CD4-positive, alpha-beta T cell treated with Interleukin-12 subunit alpha and Interleukin-12 subunit beta, for 1 hour (primary cell): ENCODE measurements at places on chromosomes 1 and 21.

DNA sequence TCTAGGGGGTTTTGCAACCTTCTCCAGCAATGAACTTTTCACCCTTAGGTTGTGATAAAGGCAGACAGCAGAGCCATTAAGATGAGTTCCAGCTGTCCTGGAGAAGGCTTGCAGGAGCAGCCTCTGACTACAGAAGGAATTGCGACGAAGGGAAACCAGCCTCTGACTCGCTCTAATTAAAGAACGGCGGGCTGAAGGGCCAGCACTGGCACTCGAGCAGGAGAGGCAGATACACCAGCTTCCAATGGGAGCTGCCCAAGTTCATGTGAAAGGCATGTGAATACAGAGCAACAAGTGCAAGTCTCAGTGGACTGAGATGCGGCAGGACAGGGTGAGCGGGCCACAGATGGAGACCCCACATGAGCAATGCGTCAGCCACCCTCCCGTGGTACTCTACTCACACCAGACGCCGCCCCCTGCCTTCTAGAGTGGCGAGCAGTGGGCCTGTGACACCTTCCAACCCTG is 15.7 kb downstream of the RCC2 start:
- no peak for DNase-seq

GRCh38 chr1:188386161-188386560 is 1557.4 kb downstream of the PLA2G4A start:
- DNase-seq, result no peak

GRCh38 chr1:86998280-86998679 is 83.8 kb downstream of the HS2ST1 start:
- no peak for DNase-seq

DNA sequence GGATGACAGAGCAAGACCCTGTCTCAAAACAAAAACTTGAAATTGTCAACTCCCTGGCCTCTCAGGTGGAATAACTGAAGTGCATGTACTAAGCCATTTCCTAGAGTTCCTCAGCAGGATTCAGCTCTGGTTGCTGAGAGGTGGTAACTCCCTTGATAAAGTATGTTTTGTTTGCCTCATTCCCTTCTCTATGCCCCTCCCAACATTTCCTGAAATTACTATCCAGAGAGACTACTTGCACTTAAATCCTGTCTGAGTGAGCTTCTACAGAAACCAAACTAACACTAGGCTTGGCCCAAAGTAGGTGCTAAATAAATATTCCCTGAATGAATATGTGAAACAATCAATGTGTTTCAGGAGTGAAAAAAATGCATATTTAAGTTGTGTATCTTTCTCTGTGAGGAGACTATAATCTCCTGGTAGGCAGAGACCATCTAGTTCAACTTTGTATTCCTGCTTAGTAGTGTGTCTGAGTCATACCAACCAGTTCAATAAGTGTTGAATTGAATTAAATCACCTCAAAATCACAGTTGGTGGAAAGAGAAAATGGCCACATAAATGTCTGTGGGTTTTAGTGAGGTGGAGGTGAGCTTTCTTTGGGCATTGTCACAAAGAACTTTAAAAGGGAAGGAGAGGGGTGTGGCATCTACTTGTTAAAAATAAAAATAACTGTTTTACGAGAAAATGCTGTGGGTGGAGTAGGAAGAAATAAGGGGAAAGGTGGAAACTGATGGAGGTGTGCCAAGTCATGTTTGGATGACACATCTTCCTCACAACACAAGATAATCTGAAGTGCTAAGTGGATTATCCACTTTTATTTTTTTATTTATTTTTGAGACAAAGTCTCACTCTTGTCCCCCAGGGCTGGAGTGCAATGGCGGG is 12.6 kb downstream of the RIMKLA start:
- no peak for DNase-seq

DNA sequence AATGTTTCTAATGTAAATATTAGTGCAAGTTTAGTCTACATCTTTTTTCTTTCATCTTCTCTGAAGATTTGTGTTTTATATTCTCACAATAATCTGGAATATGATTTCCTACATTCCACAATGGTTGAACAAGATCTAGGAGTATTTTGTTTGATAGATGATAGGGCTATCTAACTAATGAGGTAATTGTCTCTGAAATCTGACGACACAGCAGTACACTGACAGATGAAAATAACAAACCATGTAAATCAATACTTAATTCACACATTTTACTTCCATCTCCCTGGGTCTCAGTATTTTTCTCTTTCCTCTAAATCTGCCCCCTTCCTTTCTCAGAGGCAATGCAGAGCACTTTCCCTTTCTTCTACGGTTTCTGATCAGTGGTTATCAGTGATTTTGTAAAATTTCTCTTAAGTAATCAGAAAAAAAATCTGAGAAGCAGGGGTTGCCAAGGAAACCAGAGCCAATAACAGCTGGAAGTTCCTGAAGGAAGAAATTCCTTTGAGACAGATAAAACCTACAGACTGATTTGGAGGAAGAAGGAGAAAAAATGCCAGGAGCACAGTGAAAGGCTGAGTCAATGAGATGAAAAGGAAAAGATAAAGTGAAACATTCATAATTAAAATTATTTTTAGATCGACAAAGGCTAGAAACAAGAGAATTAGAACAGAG is 7.3 kb upstream of the ANKRD13C start:
- DNase-seq, result no peak

GRCh38 chr1:167667536-167667935 is 37.5 kb downstream of the RCSD1 start:
- no peak for DNase-seq

DNA sequence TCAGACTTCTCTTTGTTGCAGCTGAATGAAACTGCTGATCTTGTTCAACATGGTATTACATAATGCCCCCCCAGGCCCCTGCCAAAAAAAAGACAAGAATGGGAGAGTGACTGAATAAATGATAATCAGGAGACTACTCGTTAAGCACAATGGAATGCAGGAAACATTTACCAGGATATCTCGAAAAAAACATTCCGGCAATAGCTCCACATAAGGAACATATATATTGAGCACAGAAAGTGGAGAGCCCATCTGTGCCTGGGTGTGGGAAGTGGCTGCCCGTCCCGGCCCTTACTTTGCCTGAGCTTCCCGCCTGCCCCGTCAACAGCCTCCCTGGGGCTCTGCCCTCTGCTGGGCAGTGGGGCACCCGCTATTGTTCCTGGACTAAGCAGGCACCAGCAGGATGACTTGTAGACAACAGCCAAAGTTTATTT is 13.3 kb downstream of the TRIM11 start:
- no peak for DNase-seq

- DNase-seq, result no peak
Observed at GRCh38 chr1:67228791-67229190, 62.5 kb downstream of the IL23R start.

GRCh38 chr1:55005351-55006140 is 6.8 kb downstream of the BSND start:
- no peak for DNase-seq

GRCh38 chr1:6779089-6779805 is 6.0 kb upstream of the CAMTA1 start:
- no peak for DNase-seq

- no peak for DNase-seq
Observed at GRCh38 chr1:80441664-80442063, 1359.1 kb upstream of the ADGRL2 start.

GRCh38 chr1:9062021-9062471 is 7.4 kb downstream of the SLC2A5 start:
- no peak for DNase-seq
